ENCODE measurements at places on chromosomes 3 and 15. TPM values are rescaled to one million over a fixed set of nuclear protein-coding genes. Genes with fewer than 3 reads are reported as not detected.

The NPAP1 gene
- not detected for total RNA-seq

The GNAT1 gene
- total RNA-seq: not detected

The MEIS2 gene
- total RNA-seq: not detected

The ZNF592 gene
- total RNA-seq: 36.6 TPM

The VGLL3 gene
- not detected for total RNA-seq

The SLC28A1 gene
- total RNA-seq: not detected

The PLA2G4E gene
- total RNA-seq: not detected

The ADAMTS7 gene
- 0.35 TPM for total RNA-seq

The PLS1 gene
- total RNA-seq: 3.1 TPM

The CASR gene
- total RNA-seq: 0.15 TPM

The SSUH2 gene
- not detected for total RNA-seq

The MAP3K13 gene
- 11.3 TPM for total RNA-seq

The ISLR gene
- not detected for total RNA-seq

The KPNA4 gene
- total RNA-seq: 37.3 TPM

The NANOGP8 gene
- total RNA-seq: not detected

The CATSPER2 gene
- total RNA-seq: 3.0 TPM

The C2CD4A gene
- total RNA-seq: 0.23 TPM

The GOLGA8O gene
- 5.7 TPM for total RNA-seq

The PTX3 gene
- not detected for total RNA-seq

The TYRO3 gene
- 1.9 TPM for total RNA-seq

The ZNF609 gene
- total RNA-seq: 34.1 TPM

The CHL1 gene
- not detected for total RNA-seq

The CPN2 gene
- total RNA-seq: not detected

The ULK4 gene
- total RNA-seq: 14.1 TPM

The SEMA3G gene
- total RNA-seq: 0.20 TPM

The KNL1 gene
- 54.2 TPM for total RNA-seq

The SPRED1 gene
- total RNA-seq: 0.10 TPM

The MKRN2OS gene
- not detected for total RNA-seq

The CRABP1 gene
- not detected for total RNA-seq

The DLEC1 gene
- total RNA-seq: 4.2 TPM

The ALDH1L1 gene
- not detected for total RNA-seq

The EID1 gene
- 102 TPM for total RNA-seq

The NUDT16 gene
- 12.4 TPM for total RNA-seq

The MYZAP gene
- 0.18 TPM for total RNA-seq

The CCDC191 gene
- total RNA-seq: 3.0 TPM

The ERC2 gene
- total RNA-seq: not detected

The SCAANT1 gene
- total RNA-seq: not detected

The CCDC54 gene
- not detected for total RNA-seq

The DPPA2 gene
- total RNA-seq: not detected

The NR1I2 gene
- total RNA-seq: 0.13 TPM

The FGD5 gene
- total RNA-seq: not detected

The ZCWPW2 gene
- 0.48 TPM for total RNA-seq

Data from activated CD4-positive, alpha-beta memory T cell treated with anti-CD3 and anti-CD28 coated beads, Interleukin-2, amount 10 ng/mL, durations not matched to agents 7 days and 5 days (primary cell).